Colonic mucosa (tissue), 4 donors: ENCODE measurements at places on chromosomes 2 and 18. TPM values are rescaled to one million over a fixed set of nuclear protein-coding genes. Genes with fewer than 3 reads are reported as not detected.
A peak's percentile ranks its signal among the peaks of the same experiment; 100 is the strongest.

DNA sequence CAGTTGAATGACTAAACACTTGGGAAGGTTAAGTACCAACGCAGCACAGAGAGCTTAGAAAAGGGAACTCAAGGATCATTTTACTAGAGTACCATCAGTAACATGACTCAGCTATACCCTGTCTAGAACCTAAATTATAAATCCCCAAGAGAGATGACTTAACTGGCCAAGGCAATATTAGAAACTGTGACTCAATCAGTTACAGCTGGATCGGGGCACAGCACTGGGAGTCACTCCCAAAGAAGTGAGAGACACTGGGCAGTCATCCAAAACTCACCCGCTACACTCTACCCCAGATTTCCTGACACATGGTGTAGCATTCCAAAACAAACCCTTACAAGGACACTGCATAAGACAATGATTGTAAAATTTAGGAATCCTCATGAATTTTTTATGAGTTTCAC, 17.7 kb downstream of the IWS1 start:
- peak; percentile 63 for DNase-seq

DNA sequence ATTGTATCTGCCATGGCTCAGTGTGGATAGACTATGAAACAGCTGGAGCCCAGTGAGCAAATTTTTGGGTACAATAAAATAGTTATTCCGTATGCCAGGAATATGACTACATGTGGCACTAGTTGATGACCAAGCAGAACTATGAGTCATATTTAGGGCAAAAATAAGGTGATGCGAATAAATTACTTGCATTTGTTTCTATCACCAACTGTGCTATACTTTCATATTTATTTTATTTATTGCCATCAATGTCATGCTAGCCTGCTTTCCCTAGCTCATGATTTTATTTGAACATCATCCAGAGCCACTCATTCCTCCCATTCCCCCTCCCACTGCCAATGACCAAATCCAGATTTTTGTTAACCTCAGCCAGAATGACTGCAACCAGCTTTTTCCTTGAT, 13.3 kb upstream of the FAP start:
- DNase-seq, result no peak

DNA sequence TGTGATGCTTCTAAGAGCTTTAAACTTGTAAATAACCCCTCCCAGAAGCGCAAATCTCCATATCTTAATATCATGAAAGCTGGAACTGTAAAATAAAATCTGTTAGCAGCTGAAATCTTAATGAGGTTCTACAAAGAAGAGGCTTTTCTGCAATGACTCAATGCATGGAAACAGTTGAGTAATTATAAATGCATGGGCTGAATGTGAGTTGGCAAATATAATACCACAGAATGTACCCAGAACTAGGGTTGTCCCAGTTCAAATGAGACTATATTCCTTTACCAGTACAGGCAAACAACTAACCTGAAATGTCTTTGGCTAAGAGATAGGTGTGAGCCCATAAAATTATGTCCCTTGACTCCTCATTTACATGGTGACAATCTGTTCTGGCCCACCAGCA, 52.9 kb downstream of the SATB2 start:
- no peak for DNase-seq

GRCh38 chr2:72148837-72149555, 1.3 kb upstream of the CYP26B1 start:
- DNase-seq, result peak; percentile 60

GRCh38 chr2:53087262-53087873, 680.2 kb upstream of the CHAC2 start:
- no peak for DNase-seq

The COL4A3 gene
- total RNA-seq, result 0.30 TPM
